ENCODE measurements at places on chromosomes 11 and 22. TPM values are rescaled to one million over a fixed set of nuclear protein-coding genes. Genes with fewer than 3 reads are reported as not detected.

Gene STK33
- 3.0 TPM for total RNA-seq

Gene OR8D1
- total RNA-seq, result not detected

Gene FOLH1
- total RNA-seq, result not detected

Gene ACAD8
- total RNA-seq, result 8.3 TPM

Gene C11orf97
- not detected for total RNA-seq

Gene PIK3IP1
- 0.84 TPM for total RNA-seq

All from A549 treated with Hydrocortisone at 1 μM for 4 hours (cell line).